ENCODE measurements at places on chromosomes 6 and 20.

DNA sequence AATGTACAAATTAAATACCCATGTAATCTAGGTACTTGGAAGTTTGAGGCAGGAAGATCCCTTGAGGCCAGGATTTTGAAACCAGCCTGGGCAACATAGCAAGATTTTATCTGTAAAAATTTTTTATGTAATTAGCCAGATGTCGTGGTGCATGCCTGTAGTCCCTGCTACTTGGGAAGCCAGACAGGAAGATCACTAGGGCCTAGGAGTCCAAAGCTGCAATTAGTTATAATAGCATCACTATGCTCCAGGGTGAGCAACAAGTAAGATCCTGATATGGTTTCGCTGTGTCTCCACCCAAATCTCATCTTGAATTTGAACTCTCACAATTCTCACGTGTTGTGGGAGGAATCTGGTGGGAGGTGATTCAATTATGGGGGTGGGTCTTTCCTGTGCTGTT lies 535.8 kb downstream of the TENT5A start:
- DNase-seq, result no peak

DNA sequence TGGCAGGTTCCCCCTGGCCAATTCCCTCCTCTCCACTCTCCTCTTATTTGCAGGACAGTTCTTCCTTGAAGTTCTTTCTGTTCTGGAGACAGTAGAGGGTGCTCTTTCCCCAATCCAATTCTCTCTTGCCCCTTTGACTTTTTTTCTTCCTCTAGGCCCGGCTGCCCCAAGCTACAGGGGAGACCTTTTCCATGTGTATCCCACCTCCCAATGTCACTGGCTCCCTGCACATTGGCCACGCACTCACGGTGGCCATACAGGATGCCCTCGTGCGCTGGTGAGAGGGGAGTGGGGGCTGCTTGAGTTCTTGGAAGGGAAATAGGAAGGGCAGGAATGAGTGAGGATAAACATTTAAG lies 1.5 kb downstream of the VARS2 start:
- DNase-seq, result no peak

- no peak for DNase-seq
These were observed 1.8 kb downstream of the GSTA4 start for GRCh38 chr6:52992980-52993920.

- DNase-seq, result no peak
These were observed 117.5 kb downstream of the HAO1 start for GRCh38 chr20:7822772-7823171.

DNA sequence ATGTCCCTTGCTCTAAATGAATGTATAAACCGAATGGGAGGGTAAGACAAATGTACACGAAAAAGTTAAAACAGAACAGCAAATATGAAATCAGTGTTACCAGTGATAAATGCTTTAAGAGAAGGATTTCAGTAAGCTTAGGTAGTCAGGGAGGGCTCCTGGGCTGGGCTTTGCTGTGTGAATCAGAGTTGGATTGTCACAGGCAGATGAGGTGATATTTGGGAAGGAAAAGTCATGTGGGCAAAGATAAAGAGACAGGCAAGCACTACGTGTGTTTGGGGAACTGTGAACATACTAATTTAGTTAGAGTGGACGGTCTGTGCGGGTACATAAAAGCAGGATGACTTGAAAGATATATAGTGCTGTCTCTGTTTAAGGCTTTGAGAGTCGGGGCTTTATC lies 114.8 kb downstream of the CRYBG1 start:
- no peak for DNase-seq

DNA sequence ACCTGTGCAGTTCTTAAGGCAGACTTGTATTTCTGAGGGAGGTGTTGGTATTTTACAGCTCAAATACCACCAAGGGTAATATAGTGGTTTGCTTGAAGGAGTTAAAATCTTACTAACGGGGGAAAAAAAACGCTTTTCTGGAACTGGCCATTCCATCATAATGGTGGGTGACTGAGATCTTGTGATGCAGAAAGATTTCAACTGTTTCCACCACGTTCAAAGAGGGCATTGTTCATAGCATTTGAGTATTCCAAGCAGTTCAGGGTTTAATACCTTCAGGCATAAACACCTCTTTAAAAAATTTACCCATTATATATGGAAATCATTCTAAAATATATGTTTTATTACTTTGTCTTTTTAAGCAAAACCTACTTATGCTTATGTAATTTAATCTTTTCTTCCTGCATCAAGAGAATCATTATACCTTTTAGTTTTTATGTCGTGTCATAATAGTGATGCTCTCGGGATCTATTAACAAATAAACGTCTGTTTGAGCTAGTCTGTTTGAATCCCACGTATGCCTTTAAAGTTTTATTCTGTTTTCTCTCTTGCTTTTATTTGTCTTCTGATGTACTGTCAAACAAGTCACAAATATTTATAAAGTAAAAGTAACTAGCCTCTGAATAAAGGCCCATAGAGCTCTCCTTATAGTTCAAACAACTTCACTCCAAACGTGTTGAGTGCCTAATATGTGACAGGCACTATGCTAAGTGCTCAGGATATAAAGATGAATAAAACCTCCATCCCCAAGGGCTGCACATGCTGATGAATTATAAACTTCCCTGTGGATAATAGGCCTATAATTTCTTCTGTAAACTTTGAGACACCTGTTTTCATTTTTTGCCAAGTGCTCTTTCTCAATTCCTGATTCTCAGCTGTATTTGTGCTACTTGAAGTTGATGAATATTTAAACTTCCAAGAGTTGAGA lies 298.8 kb upstream of the FERMT1 start:
- no peak for DNase-seq

- DNase-seq, result no peak
These were observed 144.0 kb downstream of the PRL start for GRCh38 chr6:22152841-22153240.

- DNase-seq, result no peak
These were observed 6.0 kb downstream of the CD83 start for GRCh38 chr6:14123386-14124111.

DNA sequence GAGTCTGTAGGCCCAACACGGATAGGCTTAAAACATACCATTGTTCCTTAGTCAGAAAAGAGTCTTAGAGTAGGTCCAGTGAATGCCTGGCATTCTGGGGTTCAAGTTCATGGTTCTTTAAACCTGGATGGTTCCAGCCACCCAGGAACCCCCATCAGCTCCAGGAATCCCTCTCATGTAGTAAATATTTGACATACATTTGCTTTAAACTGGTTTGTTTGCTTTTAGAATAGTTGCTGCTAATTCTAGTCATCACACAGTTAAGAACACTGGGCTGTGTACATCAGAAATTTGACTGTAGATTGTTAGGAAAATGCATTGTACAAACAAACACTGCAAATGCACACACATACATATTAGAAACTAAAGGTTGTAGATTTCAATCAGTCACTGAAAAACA lies 30.6 kb upstream of the PBOV1 start:
- DNase-seq, result no peak

Data from NCI-H2107 (cell line).